ENCODE measurements at places on chromosomes 3 and 15. TPM values are rescaled to one million over a fixed set of nuclear protein-coding genes. Genes with fewer than 3 reads are reported as not detected.
A peak's percentile ranks its signal among the peaks of the same experiment; 100 is the strongest.

The CYP11A1 gene
- 3.9 TPM for total RNA-seq

The PRICKLE2 gene
- total RNA-seq = 59.1 TPM

DNA sequence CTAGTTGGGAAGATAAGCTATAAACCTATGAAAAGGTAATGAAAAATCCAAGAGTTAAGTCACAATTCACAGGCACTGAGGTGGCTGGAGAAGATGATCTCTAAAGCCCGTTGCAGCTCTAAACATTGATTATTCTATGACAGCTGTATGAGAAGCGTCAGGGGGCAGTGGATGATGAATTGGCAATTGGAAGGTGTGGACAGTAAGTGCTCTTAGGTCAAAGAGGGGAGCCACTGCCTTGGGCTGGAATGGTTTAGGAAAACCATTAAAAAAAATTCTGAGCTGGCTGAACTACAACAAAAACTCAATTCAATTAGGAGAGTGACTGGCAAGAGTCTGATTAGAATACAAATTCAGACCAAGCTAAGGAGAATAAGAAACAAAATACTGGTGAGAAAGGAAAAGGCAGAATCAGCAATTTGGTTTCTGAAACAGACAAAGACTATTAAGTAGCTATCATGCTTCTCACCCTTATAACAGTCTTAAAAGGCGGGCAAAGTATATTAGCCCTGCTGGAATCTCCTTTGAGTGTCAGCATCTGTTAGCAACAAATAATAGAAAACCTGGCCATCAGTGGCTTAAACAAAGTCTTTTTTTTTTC lies 8.8 kb upstream of the NMD3 start:
- H3K27me3 ChIP-seq = no peaks in the 10 kb centered on the region
- no peak overlapping the region for H3K27ac ChIP-seq
- H3K4me1 ChIP-seq = no peaks in the 10 kb centered on the region
- no peak overlapping the region for H3K4me3 ChIP-seq
- no peaks in the 10 kb centered on the region for H3K36me3 ChIP-seq
- no peak for DNase-seq

DNA sequence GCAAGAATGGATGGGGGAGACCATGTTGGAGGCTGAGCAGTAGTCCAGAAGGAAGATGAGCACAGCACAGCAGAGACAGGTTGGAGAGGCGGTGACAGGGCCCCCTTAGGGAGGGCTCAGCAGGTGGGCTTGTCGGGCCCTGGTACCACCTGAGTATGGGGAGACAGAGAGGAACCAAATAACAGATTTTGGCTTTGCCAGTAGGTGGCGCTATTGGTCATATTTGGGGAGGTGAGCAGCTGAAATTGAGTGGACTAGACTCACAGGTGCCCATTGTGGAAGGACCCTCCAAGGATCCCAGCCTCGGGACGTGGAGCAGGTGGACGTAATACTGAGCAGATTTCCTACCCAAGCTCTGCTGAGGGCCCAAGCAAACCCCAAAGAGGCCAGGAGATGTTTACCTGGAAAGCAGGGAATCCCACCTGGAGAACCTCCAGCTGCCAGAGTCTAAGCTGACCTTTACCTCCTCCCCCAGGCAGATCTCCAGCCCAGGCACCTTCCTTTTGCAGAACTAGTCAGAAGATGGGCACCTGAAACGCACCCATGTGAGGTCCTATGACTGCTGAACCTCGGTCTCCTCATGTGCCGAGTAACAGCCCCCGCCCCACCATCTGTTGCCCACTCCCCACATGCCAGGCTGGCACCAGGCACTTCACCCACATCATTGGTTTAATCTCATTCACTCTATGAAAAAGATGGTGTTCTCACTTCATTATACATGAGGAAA lies 24.6 kb upstream of the CORO2B start:
- no peak overlapping the region for H3K27ac ChIP-seq
- peak; percentile 87 for DNase-seq
- H3K4me3 ChIP-seq = no peak overlapping the region
- peaks cover 6% of the 10 kb centered on the region for H3K4me1 ChIP-seq

GRCh38 chr3:123752228-123752627 lies 131.9 kb downstream of the MYLK start:
- no peak for DNase-seq
- H3K27ac ChIP-seq = no peak overlapping the region
- no peak overlapping the region for H3K4me3 ChIP-seq
- no peaks in the 10 kb centered on the region for H3K36me3 ChIP-seq

The LXN gene
- 14.1 TPM for total RNA-seq

DNA sequence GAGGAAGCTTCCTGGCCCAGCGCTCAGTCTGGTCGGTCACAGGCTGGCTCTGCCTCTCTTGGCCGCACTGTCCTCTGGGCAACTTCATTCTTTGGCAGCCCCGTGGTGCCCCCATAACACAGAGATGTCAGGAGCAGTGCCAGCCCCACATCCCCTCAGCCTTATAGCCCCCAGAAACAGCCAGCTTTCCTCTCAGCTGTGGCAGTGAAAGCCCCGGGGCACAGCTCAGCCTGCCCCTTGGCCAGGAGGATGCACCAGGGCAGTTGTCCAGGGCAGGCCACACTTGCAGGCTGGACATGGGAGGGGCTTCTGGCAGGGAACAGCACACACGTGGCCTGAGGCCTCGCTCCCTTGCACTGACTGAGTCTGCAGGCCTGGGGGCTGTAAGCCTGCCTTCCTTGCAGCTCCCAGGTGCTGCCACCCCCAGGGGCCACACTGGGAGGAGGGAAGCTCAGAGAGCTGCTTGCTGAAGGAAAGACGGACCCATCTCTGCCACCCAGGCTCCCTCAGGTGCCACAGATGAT lies 10.3 kb upstream of the RHO start:
- H3K4me3 ChIP-seq = no peak overlapping the region
- no peak for DNase-seq
- H3K36me3 ChIP-seq = peaks cover 54% of the 10 kb centered on the region
- no peaks in the 10 kb centered on the region for H3K27me3 ChIP-seq
